ENCODE measurements at places on chromosomes 13 and 19. TPM values are rescaled to one million over a fixed set of nuclear protein-coding genes. Genes with fewer than 3 reads are reported as not detected.

The NTN5 gene
- 0.14 TPM for total RNA-seq

The PPM1N gene
- total RNA-seq, result 0.46 TPM

The NKPD1 gene
- under 0.01 TPM for total RNA-seq

The CBARP gene
- total RNA-seq, result 9.7 TPM

The S1PR4 gene
- total RNA-seq, result not detected

The CLEC4G gene
- total RNA-seq, result not detected

The CYP2F1 gene
- not detected for total RNA-seq

The LAIR1 gene
- not detected for total RNA-seq

The OR7C1 gene
- not detected for total RNA-seq

The OR7D2 gene
- not detected for total RNA-seq
